ENCODE measurements at places on chromosomes 12 and 14.

- DNase-seq = no peak
These were observed 22.3 kb downstream of the DEGS2 start for GRCh38 chr14:100137173-100137572.

DNA sequence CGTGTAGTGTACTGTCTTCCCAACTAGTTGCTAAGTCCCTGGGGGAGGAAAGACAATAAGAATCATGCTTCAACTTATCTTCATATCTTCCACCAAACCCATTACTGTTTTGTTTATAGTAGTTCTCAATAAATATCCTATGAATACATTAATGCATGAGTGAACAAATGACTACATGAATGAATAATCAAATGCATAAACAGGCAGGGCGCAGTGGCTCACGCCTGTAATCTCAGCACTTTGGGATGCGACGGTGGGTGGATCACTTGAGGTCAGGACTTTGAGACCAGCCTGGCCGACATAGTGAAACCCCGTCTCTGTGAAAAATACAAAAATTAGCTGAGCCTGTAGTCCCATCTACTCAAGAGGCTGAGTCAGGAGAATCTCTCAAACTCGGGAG, 32.1 kb upstream of the NR2C1 start:
- DNase-seq = no peak

- DNase-seq = no peak
These were observed 30.5 kb downstream of the EP400 start for GRCh38 chr12:131980263-131980662.

GRCh38 chr14:20522332-20522731, 17.0 kb downstream of the RNASE10 start:
- no peak for DNase-seq
